ENCODE measurements at places on chromosomes 2 and 18.

GRCh38 chr2:206958261-206958660, 18.9 kb downstream of the CPO start:
- no peak for DNase-seq

DNA sequence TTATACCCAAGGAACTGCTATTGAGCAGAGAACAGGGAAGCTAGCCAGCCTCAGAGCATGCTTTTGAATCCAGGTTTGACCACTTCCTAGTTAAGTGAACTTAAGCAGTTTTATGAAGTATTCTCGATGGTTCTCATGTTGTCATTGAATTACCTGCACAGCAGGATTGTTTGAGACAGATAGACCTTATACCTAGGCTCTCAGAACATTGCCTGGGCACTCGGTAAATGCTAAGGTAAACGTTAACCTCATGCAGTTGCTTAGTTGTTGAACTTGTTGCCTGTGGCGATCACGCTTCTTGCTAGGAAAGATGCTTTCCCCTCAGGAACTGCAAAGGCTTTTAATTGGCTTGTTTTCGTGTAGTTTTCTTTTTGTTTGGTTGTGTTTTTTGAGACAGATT, 34.0 kb upstream of the CHMP1B start:
- no peak for DNase-seq

DNA sequence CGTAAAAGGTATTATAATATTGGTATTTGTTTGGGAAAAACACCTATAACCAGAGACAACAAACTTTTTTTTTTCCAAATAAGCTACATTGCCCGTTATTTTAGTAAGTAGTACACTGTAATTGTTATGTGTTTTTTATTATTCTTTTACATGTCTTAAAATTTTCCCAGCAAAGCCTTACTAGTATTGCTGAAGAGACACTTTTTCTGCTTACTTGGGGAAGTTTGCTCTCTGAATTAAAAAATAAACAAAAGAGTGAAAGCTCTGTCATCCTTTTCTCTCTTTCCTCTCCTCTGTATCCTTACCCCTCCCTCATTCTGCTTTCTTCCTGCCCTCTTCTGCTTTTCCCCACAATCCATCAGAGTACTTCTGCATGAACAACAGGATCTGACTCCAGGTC, 25.6 kb upstream of the LDLRAD4 start:
- no peak for DNase-seq

GRCh38 chr2:198499539-198499938, 695.1 kb downstream of the PLCL1 start:
- DNase-seq, result no peak

- no peak for DNase-seq
These were observed 120.3 kb downstream of the PLA2R1 start for GRCh38 chr2:159942146-159942545.

- no peak for DNase-seq
These were observed 166.4 kb upstream of the SLC14A2 start for GRCh38 chr18:45448871-45449270.

GRCh38 chr2:232439758-232440135, 16.2 kb upstream of the ALPI start:
- no peak for DNase-seq

DNA sequence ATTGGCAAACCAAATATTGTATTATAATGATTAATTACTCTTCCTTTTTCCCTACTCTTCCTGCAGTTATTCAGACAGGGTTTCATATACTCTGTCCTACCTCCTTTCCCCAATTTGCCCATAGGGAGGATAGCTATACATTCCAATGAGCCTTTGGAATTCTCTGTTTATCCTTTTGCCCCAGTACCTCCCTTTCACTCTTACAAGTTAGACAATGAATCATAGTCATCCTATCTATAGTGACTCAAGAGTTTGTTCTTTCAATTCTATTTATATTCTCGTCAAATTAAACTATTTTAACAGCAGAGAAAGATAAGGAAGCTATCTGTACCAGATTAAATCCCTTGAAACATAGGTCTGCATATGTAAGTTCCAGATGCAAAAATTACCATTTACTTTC, 437.5 kb downstream of the NR4A2 start:
- DNase-seq, result no peak

DNA sequence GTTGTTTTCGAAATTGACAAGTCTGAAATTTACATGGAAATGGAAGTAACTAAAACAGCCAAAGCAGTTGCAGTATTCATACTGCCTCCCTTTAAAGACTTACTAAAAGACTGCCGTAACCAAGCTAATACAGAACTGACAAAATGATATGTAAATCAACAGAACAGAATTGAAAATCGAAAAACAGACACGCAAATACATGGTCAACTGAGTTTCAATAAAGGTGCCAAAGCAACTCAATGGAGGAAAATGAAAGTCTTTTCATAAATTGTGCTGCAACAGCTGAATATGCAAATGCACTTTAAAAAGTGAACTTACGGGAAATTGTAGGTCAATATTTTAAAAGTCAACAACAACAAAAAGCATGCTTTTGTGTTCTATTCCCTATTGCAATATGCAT, 34.2 kb downstream of the TMEM131 start:
- no peak for DNase-seq

DNA sequence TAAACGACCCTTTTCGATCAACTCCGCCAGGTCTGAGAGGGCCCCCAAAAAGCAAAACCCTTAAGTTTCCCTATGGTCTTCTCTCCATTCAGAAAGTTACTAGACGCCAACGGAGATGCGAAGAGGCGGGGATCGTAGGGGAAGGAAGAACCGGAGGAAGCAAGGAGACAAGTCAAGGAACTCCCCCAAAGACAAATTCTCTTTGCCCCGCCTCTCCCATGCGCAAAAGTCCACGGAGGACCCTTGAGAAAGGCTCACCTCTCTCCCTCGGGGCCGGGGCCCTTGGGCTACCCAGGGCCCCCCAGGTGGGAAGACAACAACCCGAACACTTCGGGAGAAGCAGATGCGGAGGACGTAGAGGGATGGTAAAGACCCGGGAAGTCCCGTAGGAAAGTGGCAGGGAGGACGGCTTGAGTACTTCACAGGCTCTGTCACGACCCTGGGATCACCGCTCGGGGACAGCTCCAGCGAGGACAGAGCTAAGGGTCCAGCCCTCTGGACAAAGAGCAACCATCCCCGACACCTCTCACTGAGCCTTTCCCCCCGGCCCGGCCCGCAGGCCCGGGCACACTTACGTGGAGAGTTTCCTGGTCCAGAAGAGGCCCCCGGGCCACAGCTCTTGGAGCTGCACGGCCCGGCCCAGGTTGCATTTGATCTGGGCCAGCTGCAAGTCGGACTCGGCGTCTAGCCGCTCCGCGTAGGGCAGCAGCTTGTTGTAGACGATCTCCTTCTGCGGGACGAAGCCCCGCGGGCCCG, 647 bp downstream of the PSME4 start:
- no peak for DNase-seq

DNA sequence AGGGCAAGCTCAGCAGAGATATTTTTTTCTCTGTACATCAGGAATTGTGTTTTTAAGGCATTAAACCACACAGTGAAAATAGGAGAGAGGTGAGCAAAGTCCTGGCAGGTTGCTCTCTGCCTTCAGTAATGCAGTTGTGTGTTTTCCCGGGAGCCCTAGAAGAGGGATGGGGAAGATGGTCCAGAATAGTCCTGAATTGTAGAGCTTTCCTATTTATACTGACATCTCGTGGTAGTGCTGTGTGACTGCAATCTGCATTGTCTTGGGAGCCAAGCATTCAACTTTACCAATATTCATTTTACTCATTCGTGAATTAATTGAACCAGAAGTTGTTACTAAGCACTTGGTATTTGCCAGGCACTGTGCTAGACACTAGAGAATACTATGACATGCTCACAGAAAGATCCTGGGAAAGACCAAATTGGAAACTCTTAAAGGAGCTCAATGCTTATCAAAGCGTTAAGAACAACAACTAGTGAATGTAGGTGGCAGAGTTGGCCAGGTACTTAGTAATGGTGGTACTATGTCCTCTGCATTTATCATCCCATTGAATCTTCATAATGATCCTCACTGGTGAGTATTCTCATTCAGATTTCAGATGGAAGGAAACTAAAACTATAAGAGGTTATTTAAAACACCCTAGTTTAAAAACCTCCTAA, 214.6 kb downstream of the TRIB2 start:
- no peak for DNase-seq

GRCh38 chr2:197577446-197577845, 61.6 kb downstream of the MOB4 start:
- no peak for DNase-seq

GRCh38 chr2:24083567-24084385, 858 bp downstream of the TP53I3 start:
- peak; percentile 57 for DNase-seq

DNA sequence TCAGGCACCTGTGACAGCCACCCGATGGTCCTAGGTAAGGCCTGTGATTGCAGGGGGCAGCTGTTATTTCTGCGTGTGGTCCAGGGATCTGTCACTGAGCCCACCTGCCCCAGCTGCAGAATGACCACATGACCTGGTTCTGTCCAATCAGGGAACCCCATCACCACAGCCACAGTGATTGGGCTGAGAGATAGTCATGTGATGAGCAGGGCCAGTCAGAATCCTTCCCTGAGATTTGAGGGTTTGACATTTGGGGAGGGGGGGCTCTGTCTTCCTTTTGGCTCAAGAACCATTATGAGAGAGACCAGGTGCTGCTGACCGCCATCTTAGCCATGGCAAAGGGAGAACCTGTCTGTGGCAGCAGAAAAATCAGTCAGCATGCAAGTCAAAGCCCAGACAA, 147.2 kb downstream of the SMAD7 start:
- no peak for DNase-seq

- DNase-seq, result peak; percentile 30
These were observed 114.0 kb downstream of the FAM210A start for GRCh38 chr18:13612196-13612997.

- no peak for DNase-seq
These were observed 92.4 kb downstream of the DYSF start for GRCh38 chr2:71545572-71546274.

DNA sequence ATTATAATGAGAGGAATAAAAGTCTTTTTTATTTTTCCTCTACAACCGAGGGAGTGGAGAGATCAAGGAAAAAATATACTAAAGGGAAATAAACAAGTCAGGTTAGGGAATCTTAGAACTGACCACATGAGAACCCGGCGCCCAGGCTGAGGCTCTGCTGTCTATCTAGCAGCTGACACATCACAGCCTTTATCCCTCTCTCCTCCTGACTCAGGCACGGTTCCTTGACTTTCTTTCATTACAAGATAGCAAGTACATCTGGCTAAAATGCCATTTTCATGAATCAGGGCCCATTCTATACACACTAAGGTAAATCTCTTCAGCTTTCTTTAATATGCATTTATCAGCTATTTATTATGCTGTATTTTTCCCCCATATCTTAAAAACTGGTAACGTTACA, 296.0 kb downstream of the TMX3 start:
- no peak for DNase-seq

- DNase-seq, result no peak
These were observed 44.2 kb upstream of the STAT4 start for GRCh38 chr2:191195021-191195420.

DNA sequence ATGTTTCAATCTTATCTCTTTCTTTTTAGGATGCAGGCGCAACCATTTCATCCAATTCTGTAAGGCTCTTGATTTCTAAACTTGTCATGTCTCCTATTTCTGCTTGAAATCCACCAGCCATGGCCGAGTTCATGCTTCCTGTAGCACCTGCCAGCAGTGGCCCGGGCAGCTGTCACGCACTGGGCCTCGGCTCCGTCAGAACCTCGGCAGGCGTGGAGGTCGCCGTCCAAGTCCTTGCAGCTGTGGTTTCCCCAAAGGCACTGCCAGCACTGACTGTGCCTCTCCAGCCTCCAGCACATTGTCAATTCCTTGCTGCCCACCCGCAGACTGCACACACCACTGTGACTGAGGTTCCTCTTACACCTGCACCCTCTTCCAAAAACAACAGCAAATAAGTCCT, 188.7 kb upstream of the SALL3 start:
- no peak for DNase-seq

DNA sequence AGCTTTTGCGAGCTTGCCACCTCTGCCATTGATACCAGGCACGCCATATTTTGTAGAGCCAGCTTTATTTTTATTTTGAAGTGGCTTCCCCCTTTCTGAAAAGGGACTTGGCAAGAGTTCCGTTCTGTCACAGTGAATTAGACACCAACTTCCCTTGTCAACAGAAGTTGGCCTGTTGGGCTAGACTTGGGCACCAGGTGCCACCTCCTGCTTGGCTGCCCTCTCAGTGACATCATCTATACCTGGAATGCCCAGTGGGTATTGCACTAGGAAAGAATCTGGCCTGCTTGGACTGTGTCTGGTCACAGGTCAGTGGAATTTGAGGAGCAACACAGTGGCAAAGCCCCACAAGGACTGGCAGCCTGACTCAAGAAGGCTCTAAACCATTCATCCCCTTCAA, 101.0 kb downstream of the BCL2L11 start:
- no peak for DNase-seq

DNA sequence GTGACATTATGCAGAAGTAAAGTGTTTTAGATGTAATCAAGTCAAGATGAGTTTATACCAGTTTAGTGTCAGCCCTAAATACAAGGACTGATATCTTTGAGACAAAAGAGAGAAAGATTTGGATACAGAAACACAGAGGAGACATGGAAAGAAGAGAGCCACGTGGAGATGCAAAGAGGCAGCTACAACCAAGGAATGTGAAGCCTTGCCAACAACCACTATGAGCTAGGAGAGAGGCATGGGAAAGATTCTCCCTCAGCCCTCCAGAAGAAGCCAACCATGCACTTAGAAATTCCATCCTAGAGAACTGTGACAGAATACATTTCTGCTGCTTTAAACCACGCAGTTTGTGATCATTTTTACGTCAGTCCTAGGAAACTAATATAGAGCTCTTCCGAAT, 217.2 kb downstream of the DOK6 start:
- no peak for DNase-seq

GRCh38 chr2:107025869-107026380, 140.0 kb upstream of the ST6GAL2 start:
- DNase-seq, result no peak
